HT1080 (cell line): ENCODE measurements at places on chromosomes 11 and 22.

DNA sequence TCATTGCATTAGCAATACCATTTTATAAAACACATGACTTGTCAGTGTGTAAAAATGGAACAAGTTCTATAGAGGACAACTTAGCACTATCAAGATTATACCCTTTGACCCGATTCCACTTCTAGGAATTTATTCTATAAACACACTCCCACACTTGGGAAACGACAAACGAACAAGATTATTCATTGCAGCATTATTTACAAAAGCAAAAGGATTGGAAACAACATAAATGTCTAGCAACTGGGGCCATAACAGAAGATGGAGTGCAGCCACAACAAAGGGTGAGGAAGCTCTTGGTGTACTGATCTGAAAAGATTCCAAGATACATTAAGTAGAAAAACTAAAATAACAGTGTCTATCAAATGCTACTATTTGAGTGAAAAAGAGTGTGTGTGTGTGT lies 2.3 kb upstream of the IRAG1 start:
- DNase-seq: no peak

DNA sequence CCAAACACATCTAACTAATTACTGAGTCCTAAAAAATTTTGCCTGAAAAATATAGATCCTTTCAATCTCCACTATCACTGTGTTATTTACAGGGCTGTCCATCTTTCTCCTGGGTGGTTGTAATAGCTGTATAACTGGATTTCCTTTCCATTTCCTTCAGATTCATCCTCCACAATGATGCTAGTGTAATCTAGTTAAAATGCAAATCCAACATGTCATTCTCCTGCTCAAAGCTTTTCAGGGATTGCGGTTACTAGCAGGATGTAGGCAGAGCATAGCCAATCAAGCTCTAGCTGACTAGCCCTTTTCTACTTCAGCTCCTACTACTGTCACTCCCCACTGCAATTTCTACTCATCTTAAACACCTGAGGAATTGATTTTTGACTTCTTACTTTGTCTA lies 283.0 kb downstream of the RAB38 start:
- no peak for DNase-seq

GRCh38 chr11:62902932-62903331 lies 18.2 kb downstream of the CHRM1 start:
- no peak for DNase-seq

DNA sequence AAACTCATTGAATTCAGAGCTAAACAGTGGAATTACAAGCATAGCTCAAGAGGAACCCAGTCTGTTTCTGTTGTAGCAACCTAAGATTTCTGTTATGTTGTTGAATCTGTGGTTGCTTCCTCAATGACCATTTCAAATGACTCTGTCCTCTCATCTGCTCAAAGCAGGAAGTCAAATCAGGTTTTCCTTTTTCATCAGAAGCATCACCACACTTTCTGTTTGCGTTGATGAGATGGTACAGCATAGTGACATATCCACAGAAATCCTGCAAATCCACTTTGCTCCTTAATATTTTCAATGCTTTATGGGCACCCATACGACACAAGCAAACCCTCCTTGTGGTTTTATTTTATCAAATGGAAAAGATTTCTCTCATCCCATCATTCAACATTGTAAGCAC lies 12.6 kb upstream of the UCP2 start:
- peak; percentile 53 for DNase-seq

GRCh38 chr22:40156001-40156516 lies 21.7 kb upstream of the TNRC6B start:
- peak; percentile 70 for DNase-seq

DNA sequence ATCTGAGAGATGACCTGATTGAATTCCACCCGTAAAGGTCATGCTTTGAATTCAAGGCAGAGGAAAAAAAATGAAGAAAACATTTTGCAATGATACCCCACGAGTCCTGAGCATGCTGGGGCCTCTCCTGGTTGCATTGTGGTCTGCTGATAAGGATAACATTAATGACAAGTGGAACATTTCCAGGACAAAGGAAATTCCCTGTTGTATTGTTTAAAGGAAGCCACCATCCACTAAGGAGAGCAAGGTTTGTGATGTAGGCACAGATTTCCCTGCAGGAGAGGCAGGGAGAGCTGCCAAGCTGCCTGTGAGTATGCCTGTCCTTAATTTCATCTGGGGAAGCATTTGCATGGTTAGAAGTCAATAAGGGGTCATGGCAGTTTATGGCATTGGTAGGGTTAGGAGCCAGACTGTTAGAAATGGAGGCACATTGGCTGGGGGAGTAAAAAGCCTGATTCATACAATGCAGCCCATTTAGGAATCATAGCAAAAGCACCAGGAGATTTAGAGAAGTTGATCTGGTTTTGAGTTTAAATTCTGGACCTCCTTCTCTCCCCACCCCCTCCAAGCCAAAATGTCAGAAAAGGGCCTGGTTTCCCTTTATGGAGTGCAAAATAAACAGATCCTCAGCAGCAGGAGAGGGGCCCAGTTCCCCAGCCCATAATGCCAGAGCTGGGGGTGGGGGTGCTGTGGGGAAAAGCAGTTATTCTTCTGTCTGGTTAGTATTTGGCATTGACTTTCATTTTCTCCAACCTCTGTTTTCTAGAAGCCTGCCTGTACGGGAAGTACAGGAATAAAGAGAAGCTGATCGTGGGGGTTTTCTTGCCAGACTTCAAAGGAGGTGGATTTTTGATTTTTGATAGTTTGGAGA lies 22.1 kb downstream of the FLI1 start:
- peak; percentile 36 for DNase-seq

GRCh38 chr11:64553554-64554201 lies 37.3 kb upstream of the SLC22A12 start:
- DNase-seq: peak; percentile 38

- no peak for DNase-seq
These were observed 49.7 kb downstream of the ATG16L2 start for GRCh38 chr11:72863916-72864315.

GRCh38 chr11:120793806-120794479 lies 230.0 kb upstream of the TBCEL start:
- DNase-seq: no peak

DNA sequence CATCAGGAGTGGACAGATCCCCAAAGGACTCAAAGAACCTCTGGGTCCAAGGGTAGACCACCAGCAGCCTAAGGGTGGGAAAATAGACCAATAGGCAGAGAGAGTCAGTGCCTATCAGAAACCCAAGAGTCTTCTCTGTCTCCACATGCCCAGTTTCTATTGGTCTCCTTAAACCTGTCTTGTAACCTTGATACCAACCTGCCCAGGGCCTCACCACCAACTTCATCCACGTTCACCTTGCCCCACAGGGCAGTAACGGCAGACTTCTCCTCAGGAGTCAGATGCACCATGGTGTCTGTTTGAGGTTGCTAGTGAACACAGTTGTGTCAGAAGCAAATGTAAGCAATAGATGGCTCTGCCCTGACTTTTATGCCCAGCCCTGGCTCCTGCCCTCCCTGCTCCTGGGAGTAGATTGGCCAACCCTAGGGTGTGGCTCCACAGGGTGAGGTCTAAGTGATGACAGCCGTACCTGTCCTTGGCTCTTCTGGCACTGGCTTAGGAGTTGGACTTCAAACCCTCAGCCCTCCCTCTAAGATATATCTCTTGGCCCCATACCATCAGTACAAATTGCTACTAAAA lies at the start of gene HBB:
Gene HBB (minus strand): TSS at position 340 of the 579 bp plus-strand sequence. CDS start 50 bp downstream, at position 290.
- no peak for DNase-seq

- peak; percentile 76 for DNase-seq
These were observed at the start of gene MMP1 for GRCh38 chr11:102798012-102798746. Gene MMP1, minus strand, starts transcription at chr11:102798160. Its CDS starts 68 bp downstream, at chr11:102798092.
